ENCODE measurements at places on chromosomes 5 and 9.

GRCh38 chr5:78653681-78654366 is 5.3 kb upstream of the LHFPL2 start:
- DNase-seq: no peak

GRCh38 chr5:176732306-176732705 is 78.1 kb upstream of the UNC5A start:
- DNase-seq: no peak

DNA sequence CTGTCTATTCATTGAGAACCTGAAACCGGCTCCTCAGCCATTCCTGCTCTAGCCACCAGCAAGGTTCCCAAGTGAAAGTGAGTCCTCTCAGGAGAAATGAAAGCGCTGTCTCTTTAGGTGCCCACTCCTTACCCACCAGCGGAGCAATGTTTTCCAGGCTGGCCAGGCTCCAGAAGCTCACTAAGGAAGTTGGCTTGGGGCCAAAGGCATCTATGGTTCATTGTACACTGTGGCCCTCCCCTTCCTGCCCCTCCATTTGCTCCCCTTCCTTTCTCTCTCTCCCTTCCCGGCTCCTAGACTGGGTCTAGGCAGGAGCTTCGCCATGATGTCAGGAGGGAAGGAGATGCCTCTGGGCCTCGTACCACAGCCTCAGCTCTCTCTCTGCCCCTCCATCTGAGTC is 1.1 kb upstream of the GABRP start:
- no peak for DNase-seq

DNA sequence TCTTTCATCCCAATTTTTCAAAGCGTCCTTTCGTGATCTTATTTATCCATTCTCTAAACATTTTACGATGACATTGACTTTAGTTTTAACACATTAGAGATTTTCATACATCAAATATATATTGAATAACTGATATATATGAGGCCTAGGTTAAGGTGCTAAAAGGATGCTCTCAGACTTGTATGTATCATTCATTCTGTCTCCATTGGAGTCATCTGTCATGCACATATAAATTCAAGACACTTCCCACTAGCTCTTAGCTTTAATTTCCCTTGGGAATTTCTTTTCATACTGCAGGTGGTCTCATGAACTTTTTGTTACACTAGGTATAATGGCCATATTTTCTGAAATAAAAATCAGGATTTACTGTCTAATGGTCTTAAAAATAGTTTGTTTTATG is 635.8 kb upstream of the C9orf72 start:
- no peak for DNase-seq

GRCh38 chr5:35372482-35372881 is 142.2 kb upstream of the PRLR start:
- DNase-seq: no peak

GRCh38 chr9:72292874-72293607 is 72.0 kb downstream of the ZFAND5 start:
- peak; percentile 24 for DNase-seq

GRCh38 chr5:111926026-111926425 is 169.0 kb upstream of the NREP start:
- no peak for DNase-seq

DNA sequence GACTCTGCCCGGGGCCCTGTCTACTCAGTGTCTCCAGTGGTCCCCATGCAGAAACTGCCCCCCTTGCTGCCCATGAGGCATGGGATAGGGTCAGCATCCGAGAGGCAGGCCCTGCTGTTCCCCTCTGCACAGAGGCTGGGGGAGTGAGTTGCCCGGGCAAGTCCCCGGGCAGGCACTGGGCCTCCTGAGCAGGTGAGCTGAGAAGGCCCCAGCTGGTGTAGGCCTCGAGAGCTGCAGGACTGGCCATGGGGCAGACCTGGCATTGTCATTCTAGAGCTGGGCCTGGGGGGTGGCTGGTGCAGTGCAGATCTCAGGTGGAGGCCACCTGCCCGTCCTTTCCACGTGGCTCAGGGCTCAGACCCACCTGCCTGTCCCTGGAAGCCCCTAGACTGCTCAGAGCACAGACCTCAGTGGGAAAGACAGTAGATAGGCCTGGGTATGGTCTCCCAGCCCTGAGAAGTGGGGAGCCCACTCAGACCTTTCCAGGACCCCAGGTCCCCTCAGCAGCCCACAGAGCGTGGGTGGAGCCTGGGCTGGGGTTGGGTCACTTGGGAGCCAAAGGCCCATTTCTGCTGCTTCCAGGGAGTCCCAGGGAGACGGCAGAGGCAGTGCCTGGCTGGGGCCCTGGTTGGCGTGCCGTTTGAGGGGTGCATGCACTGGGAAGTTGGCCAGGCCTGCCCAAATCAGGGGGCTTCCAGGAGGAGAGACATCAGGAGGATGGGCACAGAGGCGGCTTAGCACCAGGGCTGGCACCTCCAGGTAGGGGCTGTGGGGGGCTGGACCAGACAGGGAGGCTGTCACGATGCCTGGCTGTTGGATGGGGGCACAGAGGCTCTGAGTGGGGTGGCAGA is 4.8 kb upstream of the NOTCH1 start:
- no peak for DNase-seq

All from CD4-positive, alpha-beta T cell treated with Interleukin-1 beta for 1 hour (primary cell).